Activated T-helper 1 cell treated with anti-CD3 and anti-CD28 coated beads, Interleukin-12 subunit alpha, Interleukin-12 subunit beta, Interleukin-2, Interleukin-4 antibody, amounts not matched to agents 30 ng/mL and 10 ng/mL and 1 ng/mL, durations not matched to agents 14 hours and 24 hours and 36 hours (primary cell): ENCODE measurements at places on chromosomes 2 and 18. TPM values are rescaled to one million over a fixed set of nuclear protein-coding genes. Genes with fewer than 3 reads are reported as not detected.

- no peaks in the 10 kb centered on the region for H3K27me3 ChIP-seq
- no peak for DNase-seq
- H3K4me3 ChIP-seq = no peak overlapping the region
- H3K4me1 ChIP-seq = peaks cover 19% of the 10 kb centered on the region
- no peak overlapping the region for H3K27ac ChIP-seq
- H3K36me3 ChIP-seq = peaks cover 42% of the 10 kb centered on the region
Measured at GRCh38 chr2:157363612-157364101, 38.0 kb upstream of the ERMN start.

GRCh38 chr2:179211355-179211754 is 53.3 kb downstream of the SESTD1 start:
- DNase-seq = no peak
- no peaks in the 10 kb centered on the region for H3K36me3 ChIP-seq
- no peak overlapping the region for H3K4me3 ChIP-seq
- H3K27me3 ChIP-seq = no peaks in the 10 kb centered on the region

DNA sequence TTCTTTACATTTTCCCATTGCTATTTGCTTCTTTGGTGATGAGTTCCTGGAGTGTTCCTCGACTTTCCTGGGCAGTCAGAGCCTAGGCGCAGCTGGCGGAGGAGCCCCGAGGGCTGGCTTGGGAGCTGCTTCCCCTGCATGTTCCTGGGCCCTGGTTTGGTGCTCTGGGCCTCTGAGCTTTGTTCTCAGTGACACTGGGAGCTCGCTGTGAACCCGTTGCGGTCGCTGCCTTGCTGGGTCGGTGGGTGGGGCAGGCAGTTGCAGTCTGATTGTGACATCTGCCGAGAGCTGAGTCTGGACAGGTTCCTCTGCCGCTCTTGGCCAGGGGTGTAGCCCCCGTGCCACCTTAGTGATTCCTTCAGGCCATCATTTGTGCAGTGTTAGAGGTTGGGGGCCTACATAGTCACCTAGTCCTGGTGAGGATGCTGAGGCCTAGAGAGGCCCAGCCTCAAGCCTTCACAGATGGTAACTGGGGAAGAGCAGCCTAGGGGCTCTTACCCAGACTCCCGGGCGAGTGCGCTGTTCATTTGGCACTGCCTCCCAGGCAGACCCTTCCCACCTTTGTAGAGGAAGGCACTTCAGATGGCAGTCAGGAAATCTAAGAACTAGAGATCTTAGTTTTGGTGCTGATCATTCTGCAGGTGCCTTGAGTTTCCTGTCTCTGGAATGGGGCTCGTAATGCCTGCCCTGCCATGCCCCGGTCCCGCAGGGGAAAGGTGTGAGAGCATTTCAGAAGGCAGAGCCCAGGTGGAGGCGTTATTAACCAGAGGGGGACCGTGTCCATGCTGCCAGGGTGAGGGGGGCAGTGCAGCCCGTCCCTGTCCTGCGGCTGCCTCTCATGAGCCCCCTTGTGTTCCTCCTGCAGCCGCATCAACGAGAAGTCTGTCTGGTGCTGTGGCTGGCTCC is 8.4 kb downstream of the ASB1 start:
- no peaks in the 10 kb centered on the region for H3K27me3 ChIP-seq
- no peak overlapping the region for H3K4me3 ChIP-seq
- H3K27ac ChIP-seq = no peak overlapping the region

DNA sequence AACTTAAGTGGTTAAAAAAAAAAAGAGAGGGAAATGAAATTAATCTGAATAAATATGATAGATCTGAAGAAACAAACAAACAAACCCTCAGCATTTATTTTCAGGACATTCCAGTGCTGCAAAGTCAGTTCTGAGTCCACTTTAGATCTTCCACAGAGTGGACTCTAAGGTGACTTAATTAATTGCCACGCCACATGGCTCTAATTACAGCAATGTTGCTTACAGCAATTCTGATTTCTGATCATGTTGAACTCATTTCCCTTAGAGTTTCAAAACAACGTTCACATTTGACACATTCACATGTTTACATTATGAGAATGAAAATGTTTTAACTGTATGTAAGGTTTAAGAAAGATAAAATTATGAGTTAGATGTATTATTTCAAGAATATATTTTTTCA is 38.6 kb upstream of the RASGRP3 start:
- no peak overlapping the region for H3K27ac ChIP-seq
- no peak overlapping the region for H3K4me3 ChIP-seq
- peaks cover 17% of the 10 kb centered on the region for H3K27me3 ChIP-seq
- no peak for DNase-seq
- H3K36me3 ChIP-seq = no peaks in the 10 kb centered on the region

DNA sequence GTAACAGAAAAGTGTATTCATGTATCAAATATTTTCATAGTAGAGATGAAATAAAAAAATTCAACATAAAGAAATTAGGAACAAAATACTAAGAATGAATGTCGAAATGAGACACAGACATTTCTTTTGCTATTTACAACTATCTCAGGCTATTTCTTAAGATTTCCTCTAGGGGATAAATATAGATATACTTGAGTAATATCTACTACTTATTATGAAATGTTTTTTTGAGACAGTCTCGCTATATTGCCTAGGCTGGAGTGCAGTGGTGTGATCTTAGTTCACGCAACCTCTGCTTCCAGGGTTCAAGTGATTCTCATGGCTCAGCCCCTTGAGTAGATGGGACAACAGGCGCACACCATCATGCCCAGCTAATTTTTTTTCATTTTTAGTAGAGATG is 326.1 kb downstream of the RNF144A start:
- H3K36me3 ChIP-seq = no peaks in the 10 kb centered on the region
- no peak for DNase-seq
- no peak overlapping the region for H3K4me3 ChIP-seq
- H3K27me3 ChIP-seq = no peaks in the 10 kb centered on the region
- peaks cover 13% of the 10 kb centered on the region for H3K4me1 ChIP-seq

DNA sequence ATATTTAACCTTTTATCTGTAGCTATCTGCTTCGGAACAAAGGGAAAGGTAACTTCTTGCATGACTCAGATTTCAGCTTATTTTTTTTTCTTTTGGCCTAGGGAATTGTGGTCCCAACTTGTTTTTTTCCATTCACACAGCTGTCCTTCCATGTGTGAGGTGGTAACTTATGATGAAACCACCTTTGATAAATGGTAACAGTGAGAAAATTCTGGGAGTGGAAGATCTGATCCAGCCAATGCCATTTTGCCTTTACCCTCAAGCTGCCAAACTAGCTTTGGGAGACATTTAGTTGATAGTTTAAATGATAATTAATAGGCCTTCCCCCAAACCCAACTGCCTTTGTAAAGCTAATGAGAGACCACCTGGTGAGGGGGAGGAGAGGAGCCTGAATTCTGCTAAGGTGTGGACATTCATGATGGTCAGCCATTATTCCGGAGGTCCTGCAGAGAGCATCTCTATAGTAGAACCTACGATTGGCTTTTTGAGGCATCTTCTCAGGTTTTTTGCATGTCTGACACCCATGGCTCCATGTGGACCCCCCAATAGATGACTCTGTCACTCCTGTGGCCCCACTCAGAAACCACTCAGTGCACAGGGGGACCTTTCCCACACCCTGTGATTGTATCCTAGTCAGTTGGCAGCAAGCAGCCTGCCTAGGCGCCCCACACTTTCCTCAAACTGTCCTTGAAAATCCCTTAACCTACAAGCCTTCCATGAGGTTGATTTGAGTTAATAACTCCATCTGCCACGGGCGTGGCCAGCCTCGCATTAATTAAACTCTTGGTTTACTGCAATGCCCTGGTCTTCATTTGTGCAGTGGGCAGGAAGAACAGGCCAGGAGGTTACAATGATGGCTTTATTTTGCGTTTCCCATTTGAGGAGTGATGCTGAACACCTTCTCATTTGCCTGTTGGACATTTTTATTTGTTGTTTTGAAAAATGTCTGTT is 263.5 kb upstream of the PXDN start:
- peaks cover 5% of the 10 kb centered on the region for H3K27me3 ChIP-seq
- H3K27ac ChIP-seq = no peak overlapping the region
- no peaks in the 10 kb centered on the region for H3K36me3 ChIP-seq

DNA sequence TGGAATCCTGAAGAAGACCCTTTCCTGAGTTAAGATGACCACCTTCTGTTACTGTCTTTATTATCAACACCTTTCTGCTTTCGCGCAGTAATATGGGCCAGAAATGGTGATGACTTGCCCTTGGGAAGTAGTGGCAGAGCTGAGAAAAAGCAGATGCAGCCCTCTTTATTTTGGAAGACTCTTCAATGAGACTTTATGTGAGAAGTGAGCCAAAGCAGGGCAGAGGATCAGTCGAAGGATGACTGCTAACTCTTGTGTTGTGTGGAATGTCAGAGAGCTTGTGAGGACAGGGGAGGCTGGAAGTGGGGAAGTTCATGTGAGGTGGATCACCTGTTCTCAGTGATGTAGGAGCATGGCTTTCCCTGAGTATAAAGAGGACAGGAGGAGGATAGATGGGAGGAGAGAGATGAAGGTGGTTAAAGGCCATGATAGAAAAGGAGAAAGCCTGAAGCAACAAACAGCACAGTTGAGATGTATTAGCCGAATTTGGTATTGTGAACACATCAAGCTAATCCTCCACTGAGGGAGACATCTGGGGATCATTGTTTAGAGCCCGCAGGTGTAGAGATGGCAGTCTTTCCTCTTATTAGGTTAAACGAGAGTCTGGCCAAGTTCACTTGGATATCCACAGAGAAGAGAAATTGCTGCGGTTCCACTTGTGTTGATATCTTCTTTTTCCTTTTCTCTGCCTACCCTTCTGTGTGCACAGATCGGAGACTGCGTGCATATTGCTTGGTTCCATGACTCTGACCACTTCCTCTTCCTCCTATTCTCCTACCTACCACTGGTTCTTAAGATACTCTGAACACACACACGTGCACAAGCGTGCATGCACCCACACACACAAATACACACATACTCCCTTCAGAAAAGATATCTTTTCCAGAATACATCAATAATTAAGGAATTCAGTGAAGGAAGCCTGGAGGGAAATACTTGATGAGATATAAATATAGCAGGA is 67.4 kb downstream of the SLC9A2 start:
- DNase-seq = no peak
- no peaks in the 10 kb centered on the region for H3K4me1 ChIP-seq
- H3K27ac ChIP-seq = no peak overlapping the region
- no peak overlapping the region for H3K4me3 ChIP-seq
- no peaks in the 10 kb centered on the region for H3K36me3 ChIP-seq
- H3K27me3 ChIP-seq = no peaks in the 10 kb centered on the region

DNA sequence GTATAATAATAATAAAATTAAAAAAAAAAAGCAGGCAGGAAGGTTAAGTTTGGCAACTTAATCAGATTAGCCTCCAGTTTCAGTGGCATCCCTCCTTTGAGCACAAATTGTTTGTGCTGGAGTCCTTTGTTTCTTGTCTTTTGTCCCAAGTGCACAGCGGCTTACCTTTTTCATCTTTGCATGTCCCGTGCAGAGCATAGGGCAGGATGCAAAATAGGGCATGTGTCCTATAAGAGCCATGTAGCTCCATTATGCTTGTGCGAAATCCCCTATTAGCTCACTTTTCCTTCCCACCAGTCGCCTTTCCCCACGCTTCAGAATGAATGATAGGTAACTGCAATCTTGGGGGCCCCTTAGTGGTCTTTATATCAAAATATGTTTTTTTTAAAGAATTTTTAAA is 216.8 kb downstream of the TSN start:
- no peak overlapping the region for H3K27ac ChIP-seq
- H3K4me1 ChIP-seq = peaks cover 9% of the 10 kb centered on the region
- H3K36me3 ChIP-seq = no peaks in the 10 kb centered on the region
- peaks cover 6% of the 10 kb centered on the region for H3K27me3 ChIP-seq
- DNase-seq = no peak
- no peak overlapping the region for H3K4me3 ChIP-seq

DNA sequence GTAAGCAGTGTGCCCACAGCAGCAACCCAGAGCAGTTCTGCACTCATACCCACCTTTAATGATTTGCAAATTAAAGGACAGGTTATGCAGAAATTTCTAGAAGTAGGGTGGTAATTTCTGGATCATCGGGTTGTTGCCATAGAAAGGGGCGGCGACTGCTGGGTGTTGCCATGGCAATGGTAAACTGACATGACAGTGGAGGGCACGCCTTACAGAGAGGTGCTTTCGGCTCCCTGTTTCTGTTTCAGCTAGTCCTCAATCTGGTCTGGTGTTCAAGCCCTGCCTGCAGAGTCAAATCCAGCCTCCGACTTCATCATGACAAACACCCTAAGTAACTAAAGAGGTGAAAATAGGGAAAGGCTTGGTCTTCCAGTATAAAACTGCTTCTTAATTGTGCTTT is 667.7 kb downstream of the SOCS6 start:
- DNase-seq = no peak
- no peaks in the 10 kb centered on the region for H3K27me3 ChIP-seq
- no peaks in the 10 kb centered on the region for H3K36me3 ChIP-seq
- H3K27ac ChIP-seq = no peak overlapping the region
- H3K4me3 ChIP-seq = no peak overlapping the region

DNA sequence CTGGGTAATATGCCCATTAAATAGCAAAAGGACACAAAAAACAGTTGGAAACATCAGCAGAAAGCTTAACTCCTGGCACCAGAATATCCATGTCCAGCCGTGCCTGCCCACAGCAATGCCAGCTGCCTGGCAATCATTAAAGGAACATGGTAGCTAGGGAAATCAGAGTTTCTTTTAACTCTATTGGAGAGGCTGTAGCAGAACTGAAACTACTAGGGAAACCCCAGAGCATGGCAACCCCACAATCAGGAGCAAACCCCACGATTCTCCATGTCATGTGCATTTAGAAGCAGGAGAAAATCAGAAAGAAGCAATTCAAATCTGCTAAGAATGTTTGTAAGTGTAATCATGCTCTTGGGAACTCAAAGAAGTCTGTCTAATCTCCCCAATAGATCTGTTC is 409.0 kb upstream of the SMIM21 start:
- no peak overlapping the region for H3K27ac ChIP-seq
- H3K27me3 ChIP-seq = no peaks in the 10 kb centered on the region
- DNase-seq = no peak
- no peaks in the 10 kb centered on the region for H3K36me3 ChIP-seq
- H3K4me1 ChIP-seq = no peaks in the 10 kb centered on the region
- H3K4me3 ChIP-seq = no peak overlapping the region

DNA sequence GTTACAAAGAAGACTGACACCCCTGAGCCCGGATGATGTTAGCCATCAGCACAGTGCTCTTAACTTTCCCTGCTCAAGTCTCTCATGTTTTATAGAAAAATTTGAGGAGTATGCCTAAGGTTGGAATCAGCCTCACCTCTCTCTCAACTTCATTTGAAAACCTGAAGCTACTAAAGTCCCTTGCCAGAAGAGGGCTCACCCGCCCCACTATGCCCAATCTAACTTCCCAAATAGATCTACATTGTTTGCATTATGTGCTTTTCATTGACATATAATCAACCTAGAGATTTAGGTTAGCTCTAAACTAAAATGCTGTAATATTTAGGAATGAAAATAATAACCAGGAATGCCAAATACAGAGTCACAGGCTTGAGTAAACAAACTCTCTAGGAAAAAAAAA is 305.4 kb downstream of the NCKAP5 start:
- H3K36me3 ChIP-seq = no peaks in the 10 kb centered on the region
- DNase-seq = no peak
- H3K4me3 ChIP-seq = no peak overlapping the region
- no peak overlapping the region for H3K27ac ChIP-seq

STARD6 gene
- total RNA-seq = 0.54 and 0.65 TPM in 2 replicates

SCYGR4 gene
- total RNA-seq = not detected in 2 replicates
